ENCODE measurements at places on chromosomes 7 and 10. TPM values are rescaled to one million over a fixed set of nuclear protein-coding genes. Genes with fewer than 3 reads are reported as not detected.
A peak's percentile ranks its signal among the peaks of the same experiment; 100 is the strongest.

The LANCL2 gene
- 11.0 TPM for total RNA-seq

GRCh38 chr10:122276611-122277208 lies 5.6 kb downstream of the BTBD16 start:
- peak; percentile 68 for DNase-seq

- no peak for DNase-seq
Observed at GRCh38 chr10:33009244-33010131, 51.5 kb upstream of the ITGB1 start.

DNA sequence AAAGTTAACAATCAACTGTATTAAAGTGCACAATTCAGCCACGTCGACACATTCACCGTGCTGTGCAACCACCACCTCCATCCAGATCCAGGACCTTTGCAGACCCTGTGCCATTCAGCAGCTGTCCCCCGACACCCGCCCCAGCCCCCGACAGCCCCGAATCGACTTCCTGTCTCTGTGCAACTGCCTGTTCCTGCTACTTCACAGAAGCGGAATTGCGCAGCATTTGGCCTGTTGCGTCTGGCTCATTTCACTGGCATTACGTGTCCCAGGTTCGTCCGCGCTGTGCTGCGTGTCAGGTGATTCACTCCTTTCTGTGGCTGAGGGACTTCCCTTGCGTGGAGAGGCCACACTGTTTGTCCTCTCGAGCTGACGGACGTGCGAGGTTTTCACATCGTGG lies 33.2 kb upstream of the DNAAF5 start:
- no peak for DNase-seq

GRCh38 chr10:26802527-26802926 lies 58.2 kb downstream of the ABI1 start:
- no peak for DNase-seq

The EPDR1 gene
- total RNA-seq, result 46.3 TPM
